SK-N-SH (cell line): ENCODE measurements at places on chromosomes 6 and 20. TPM values are rescaled to one million over a fixed set of nuclear protein-coding genes. Genes with fewer than 3 reads are reported as not detected.

DNA sequence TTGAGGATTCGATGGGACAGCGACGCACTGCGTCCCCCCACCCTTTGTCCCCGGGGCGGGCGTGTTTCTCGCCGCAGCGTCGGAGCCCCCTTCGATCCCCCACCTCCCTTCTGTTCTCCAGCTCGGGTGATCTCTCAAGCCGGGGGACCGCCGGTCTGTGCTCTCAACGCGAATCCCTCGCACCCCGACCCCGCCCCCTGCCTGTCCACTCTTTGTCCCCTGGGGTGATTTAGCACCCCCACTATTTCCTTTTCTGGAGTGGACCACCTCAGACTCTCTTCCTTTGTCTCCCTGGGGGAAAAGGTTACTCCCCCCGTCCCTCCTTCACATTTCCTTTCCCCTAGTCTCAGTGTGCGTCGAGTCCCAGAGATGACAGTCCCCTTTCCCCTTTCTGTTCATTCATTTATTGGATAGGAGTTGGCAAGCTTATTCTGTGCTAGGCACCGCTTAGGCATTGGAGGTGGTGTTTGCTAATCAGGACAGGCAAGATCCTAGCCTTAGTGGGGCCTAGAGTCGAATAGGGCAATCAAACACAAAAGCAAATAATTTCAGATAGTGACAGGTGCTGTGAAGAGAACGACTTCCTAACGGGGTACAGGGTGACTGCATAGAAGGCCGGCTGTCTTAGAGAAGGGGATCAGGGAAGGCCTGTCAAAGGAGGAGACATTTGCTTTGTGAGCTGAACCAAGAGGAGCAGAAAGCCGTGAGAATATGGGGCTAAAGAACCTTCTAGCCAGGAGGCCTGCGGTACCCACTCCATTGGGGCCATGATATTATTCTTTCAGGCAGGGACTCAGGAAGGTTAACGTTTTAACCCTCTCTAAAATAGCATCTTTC is 741 bp downstream of the PTPN1 start:
- no peaks in the 10 kb centered on the region for H3K36me3 ChIP-seq
- H3K27me3 ChIP-seq, result no peaks in the 10 kb centered on the region
- peak overlapping the region; percentile 79; the same call in 1 of the 2 replicates for H3K27ac ChIP-seq
- DNase-seq, result no peak

Gene MROH8
- polyA plus RNA-seq, result 3.2 and 3.5 TPM in 2 replicates

GRCh38 chr6:107128577-107128976 is 13.3 kb upstream of the BEND3 start:
- no peak overlapping the region for H3K27ac ChIP-seq
- H3K4me3 ChIP-seq, result no peak overlapping the region
- H3K27me3 ChIP-seq, result no peaks in the 10 kb centered on the region
- no peaks in the 10 kb centered on the region for H3K36me3 ChIP-seq

DNA sequence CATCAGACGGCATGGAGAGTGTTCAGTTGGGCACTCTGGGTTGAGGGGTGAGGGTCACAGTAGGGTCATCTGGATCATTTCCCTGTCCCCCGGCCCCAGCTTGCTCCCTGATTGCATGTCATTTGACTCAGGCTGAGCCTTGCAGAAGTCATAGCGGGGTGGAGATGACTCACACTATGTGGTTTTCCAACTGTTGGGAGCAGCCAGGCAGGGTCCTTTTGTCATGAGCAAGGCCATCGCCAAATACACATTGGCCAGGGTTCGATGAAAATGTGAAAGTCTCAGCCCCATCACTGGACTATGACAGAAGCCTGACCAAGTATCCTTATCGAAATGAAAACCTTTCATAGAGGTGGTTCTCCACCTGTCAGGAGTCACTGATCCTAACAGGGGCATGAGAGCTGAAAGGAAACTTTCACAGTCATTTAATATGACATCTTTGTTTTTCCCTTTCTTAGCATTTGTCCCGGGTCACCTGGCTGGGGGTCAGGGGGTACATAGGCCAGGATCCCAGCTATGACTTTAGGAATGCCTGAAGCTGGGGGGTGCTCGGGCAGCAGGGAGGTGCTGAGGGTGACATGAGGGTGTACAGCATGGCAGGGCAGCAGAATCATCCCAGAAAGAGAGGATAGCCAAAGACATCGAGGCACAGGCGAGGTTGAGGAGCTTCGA is 70.2 kb upstream of the CD93 start:
- H3K4me1 ChIP-seq, result peaks cover 35% of the 10 kb centered on the region
- DNase-seq, result no peak
- no peaks in the 10 kb centered on the region for H3K36me3 ChIP-seq

DNA sequence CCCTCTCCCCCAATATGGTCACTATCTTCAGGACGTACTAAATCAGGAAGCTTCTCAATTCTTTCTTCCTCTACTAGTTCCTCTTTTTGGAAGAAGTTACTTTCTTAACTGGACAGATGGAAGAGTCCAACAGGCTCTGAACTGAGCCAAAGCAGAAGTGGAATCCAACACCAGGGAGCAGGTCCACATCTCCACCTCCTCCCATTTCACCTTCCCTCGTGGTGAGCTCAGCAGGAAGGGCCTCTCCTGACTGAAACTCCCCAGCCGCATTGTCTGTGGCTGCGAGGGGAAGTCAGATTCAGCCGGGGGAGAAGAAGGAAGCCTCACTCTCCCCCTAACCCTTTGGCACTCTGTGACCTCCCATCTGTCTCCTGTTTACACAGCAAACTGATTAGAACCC is 63.8 kb upstream of the UST start:
- H3K27me3 ChIP-seq, result no peaks in the 10 kb centered on the region; the same call in 1 of the 2 replicates
- no peak overlapping the region for H3K4me3 ChIP-seq
- no peak overlapping the region for H3K27ac ChIP-seq
- no peaks in the 10 kb centered on the region for H3K4me1 ChIP-seq

GRCh38 chr6:155397172-155397705 is 58.4 kb downstream of the NOX3 start:
- no peak overlapping the region for H3K4me3 ChIP-seq
- H3K27me3 ChIP-seq, result no peaks in the 10 kb centered on the region
- DNase-seq, result no peak
- no peaks in the 10 kb centered on the region for H3K4me1 ChIP-seq
- H3K27ac ChIP-seq, result no peak overlapping the region

Gene PHACTR1
- 0.10 and 0.12 TPM in 2 replicates for polyA plus RNA-seq

- H3K27me3 ChIP-seq, result no peaks in the 10 kb centered on the region
- 0 out of 2 replicates have a peak, but pooled peaks cover 11% of the 10 kb centered on the region for H3K4me1 ChIP-seq
- H3K4me3 ChIP-seq, result no peak overlapping the region; the same call in 1 of the 2 replicates
- H3K27ac ChIP-seq, result no peak overlapping the region
- H3K36me3 ChIP-seq, result no peaks in the 10 kb centered on the region
Observed at GRCh38 chr20:10090588-10091166, 55.9 kb downstream of the ANKEF1 start.

GRCh38 chr6:161226009-161226964 is 47.6 kb downstream of the AGPAT4 start:
- DNase-seq, result no peak
- no peaks in the 10 kb centered on the region for H3K36me3 ChIP-seq
- H3K27ac ChIP-seq, result no peak overlapping the region

- H3K4me1 ChIP-seq, result no peaks in the 10 kb centered on the region
- H3K4me3 ChIP-seq, result peak overlapping the region; percentile 57
- peak; percentile 27 for DNase-seq
- H3K27me3 ChIP-seq, result no peaks in the 10 kb centered on the region
- H3K36me3 ChIP-seq, result no peaks in the 10 kb centered on the region
Observed at GRCh38 chr6:117829594-117830319, 77.3 kb upstream of the SLC35F1 start.
